ENCODE measurements at places on chromosomes 3 and 15. TPM values are rescaled to one million over a fixed set of nuclear protein-coding genes. Genes with fewer than 3 reads are reported as not detected.

DNA sequence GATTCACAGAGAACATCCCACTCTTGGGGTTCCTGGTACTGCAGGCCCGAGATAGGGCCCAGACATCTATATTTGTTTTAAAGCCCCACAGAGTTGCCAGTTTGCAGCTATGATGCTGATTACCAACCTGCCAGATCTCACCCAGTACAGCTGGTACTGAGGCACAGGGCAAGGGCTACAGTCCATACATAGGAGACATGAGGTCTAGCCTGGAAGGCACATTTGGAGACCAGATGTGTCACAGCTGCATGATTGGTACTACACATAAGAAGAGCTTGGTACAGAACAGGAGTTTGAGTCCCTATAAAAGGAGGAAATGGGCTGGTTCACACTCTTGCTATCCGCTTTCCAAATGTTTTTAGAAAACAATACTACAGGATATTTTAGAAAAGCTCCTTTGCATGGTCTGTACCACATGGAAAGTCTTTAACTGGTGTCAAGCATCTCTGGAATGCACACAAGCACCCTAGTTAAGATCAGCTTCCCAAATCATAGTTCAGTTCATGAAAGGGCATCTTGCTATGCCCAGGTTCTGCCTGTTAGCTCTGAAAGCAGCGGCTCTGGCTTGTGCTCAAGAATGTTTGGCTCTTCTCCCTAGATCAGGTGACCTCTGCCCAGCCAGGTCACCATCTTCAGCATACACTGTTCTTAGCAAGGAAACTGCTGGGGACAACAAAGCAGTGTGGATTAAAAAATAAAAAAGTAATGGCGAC is 20.6 kb downstream of the MTMR14 start:
- H3K4me3 ChIP-seq, result no peak overlapping the region
- no peak overlapping the region for H3K27ac ChIP-seq
- no peaks in the 10 kb centered on the region for H3K27me3 ChIP-seq
- DNase-seq, result no peak

GRCh38 chr3:23711916-23712494 is 93.8 kb upstream of the UBE2E1 start:
- H3K4me1 ChIP-seq, result peaks cover 26% of the 10 kb centered on the region
- DNase-seq, result no peak
- no peak overlapping the region for H3K27ac ChIP-seq
- no peaks in the 10 kb centered on the region for H3K36me3 ChIP-seq

DNA sequence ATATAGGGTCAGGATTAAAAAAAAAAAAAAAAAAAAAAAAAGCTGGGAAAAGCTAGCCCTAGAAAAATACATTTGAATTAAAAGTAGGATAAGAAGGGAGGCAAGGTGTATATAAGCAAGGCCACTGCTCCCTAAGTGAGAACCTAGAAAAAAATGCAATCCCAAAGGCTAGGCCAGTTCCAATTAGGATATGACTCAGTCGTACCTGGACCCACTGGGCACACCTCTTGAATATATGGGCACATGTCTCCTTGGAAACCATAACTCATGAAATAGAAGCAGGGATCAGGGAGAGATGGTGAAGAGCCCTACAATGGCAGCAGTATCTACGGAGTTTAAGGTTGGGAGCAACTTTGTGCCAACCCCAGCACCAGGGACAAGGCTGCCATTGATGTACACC is 314.1 kb upstream of the IL12A start:
- no peaks in the 10 kb centered on the region for H3K36me3 ChIP-seq
- H3K27me3 ChIP-seq, result no peaks in the 10 kb centered on the region
- no peak overlapping the region for H3K27ac ChIP-seq
- DNase-seq, result no peak
- H3K4me1 ChIP-seq, result no peaks in the 10 kb centered on the region

The USP50 gene
- not detected for total RNA-seq

The FRMD4B gene
- 27.1 TPM for total RNA-seq

DNA sequence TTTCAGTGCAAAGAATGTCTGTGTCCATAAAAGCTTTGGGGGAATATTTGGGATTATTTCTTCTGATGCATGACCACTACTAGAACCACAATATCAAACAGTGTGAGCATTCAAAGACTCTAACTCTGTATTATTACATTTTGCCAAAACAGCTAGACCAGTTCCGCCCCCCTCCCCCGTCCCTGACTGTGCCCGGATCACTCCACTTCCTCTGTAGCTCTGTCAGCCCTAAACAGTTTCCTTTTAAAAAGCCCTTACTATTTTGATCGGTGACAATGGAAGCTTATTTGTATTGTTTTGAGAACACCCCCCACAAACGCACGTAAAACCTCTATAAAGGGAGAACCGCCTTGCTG is 36.6 kb upstream of the EPHB3 start:
- H3K4me3 ChIP-seq, result peak overlapping the region; percentile 77
- peak overlapping the region; percentile 27 for H3K27ac ChIP-seq
- H3K4me1 ChIP-seq, result peaks cover 3% of the 10 kb centered on the region
- DNase-seq, result no peak

The UMPS gene
- total RNA-seq, result 42.0 TPM

The ACKR4 gene
- total RNA-seq, result not detected

The PATL2 gene
- 19.1 TPM for total RNA-seq

The CD96 gene
- total RNA-seq, result 152 TPM

- no peaks in the 10 kb centered on the region for H3K36me3 ChIP-seq
- peaks cover 13% of the 10 kb centered on the region for H3K4me1 ChIP-seq
- DNase-seq, result peak; percentile 69
- H3K27ac ChIP-seq, result peak overlapping the region; percentile 84
- no peaks in the 10 kb centered on the region for H3K27me3 ChIP-seq
These were observed 30.6 kb downstream of the SLC28A1 start for GRCh38 chr15:84914909-84915605.

- H3K36me3 ChIP-seq, result no peaks in the 10 kb centered on the region
- no peak overlapping the region for H3K27ac ChIP-seq
- DNase-seq, result no peak
- H3K27me3 ChIP-seq, result peaks cover 2% of the 10 kb centered on the region
- H3K4me3 ChIP-seq, result no peak overlapping the region
- no peaks in the 10 kb centered on the region for H3K4me1 ChIP-seq
These were observed 282.5 kb upstream of the TRIM42 start for GRCh38 chr3:140395134-140396075.

DNA sequence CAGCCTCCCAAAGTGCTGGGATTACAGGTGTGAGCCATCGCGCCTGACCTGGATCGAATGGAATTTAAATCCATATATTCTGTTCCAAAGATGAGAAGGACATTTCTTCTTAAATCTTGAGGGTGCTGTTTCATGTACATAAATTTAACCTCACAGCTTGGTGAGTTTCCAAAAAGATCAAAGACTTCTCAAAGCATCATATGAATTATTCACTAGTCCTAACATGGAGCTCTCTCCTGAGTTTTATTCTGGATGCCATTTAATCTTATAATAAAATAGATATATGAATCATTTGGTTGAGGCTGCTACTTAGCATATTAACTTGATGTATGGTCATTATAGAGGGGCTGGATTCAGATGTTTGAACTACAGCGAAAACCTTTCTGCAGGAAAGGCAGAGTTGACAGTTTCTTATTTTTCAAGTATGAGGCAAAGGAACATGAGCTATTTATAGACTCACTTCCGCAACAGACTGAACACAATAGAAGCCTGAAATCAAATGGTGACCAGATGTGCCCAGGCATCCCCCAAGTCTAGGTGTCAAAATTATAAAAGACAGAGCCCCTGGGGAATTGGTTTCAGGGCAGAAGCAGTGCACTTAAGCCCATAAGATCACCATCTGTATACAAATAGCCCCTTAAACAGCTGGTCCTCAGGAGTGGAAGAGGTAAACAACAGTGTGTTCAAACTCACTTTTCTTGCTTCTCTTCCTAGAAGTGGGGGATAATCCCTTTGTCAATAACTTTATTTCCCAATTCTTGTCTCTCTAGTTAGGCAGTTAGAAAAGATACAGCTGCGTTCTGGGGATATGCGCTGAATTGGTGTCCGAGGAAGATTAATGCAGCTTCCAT is 29.7 kb downstream of the STARD9 start:
- DNase-seq, result no peak
- no peaks in the 10 kb centered on the region for H3K36me3 ChIP-seq
- peak overlapping the region; percentile 68 for H3K27ac ChIP-seq
- H3K4me1 ChIP-seq, result peaks cover 54% of the 10 kb centered on the region
- H3K27me3 ChIP-seq, result no peaks in the 10 kb centered on the region

DNA sequence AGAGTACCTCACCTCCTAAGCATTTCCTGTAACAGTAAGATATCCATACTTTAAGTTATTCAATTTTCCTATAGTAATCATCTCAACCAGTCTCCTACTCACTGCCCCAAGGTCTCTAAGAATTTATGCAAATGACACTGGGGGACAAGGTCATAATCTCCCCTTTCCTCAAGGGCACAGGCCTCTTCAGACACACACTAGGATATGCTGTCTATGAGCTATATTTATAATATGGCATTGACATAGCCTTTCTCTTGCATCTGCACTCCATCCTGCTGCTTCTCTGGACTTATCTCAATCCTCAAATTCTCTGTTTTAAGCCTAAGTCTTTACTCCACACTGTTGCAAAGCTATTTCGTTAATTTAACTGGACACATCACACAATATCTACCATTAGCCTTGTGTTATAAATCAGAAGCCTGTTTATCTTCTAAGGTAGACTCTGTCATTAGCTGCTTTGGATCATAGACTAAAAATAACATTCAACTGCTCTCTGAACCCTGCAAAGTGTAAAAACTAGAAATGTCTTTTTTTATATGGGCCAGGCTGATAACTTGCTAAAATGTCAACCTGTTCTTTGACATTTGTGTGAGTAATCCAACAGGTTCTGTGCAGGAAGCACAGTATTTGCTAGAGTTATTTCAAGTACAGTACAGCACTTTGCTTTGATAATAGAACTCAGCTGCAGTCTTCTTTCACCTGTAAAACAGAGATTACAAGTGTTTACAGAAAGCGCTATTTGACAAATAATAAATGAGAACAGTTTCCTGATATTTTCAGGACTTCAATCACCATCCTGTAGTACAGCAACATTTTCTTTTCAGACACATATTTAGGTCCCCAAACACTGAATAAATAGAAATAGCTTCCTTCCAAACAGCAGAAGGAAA is 17.8 kb upstream of the SEC62 start:
- H3K27me3 ChIP-seq, result peaks cover 23% of the 10 kb centered on the region
- H3K36me3 ChIP-seq, result no peaks in the 10 kb centered on the region
- H3K4me3 ChIP-seq, result no peak overlapping the region
- no peak for DNase-seq
- no peak overlapping the region for H3K27ac ChIP-seq

- no peaks in the 10 kb centered on the region for H3K27me3 ChIP-seq
- no peak overlapping the region for H3K27ac ChIP-seq
- DNase-seq, result no peak
- H3K4me1 ChIP-seq, result peaks cover 4% of the 10 kb centered on the region
These were observed 113.2 kb downstream of the PPP2R3A start for GRCh38 chr3:136078421-136079364.

- DNase-seq, result no peak
- H3K36me3 ChIP-seq, result no peaks in the 10 kb centered on the region
- peak overlapping the region; percentile 98 for H3K27ac ChIP-seq
- H3K4me3 ChIP-seq, result peak overlapping the region; percentile 86
- peaks cover 47% of the 10 kb centered on the region for H3K4me1 ChIP-seq
These were observed 1.7 kb upstream of the IFT57 start for GRCh38 chr3:108223928-108224327.

The CPN2 gene
- not detected for total RNA-seq

- H3K4me1 ChIP-seq, result peaks cover 27% of the 10 kb centered on the region
- no peak overlapping the region for H3K27ac ChIP-seq
- H3K27me3 ChIP-seq, result no peaks in the 10 kb centered on the region
- peak; percentile 72 for DNase-seq
- H3K36me3 ChIP-seq, result no peaks in the 10 kb centered on the region
These were observed 33.5 kb downstream of the MYL3 start for GRCh38 chr3:46829699-46830208.

The MTMR10 gene
- total RNA-seq, result 21.5 TPM

DNA sequence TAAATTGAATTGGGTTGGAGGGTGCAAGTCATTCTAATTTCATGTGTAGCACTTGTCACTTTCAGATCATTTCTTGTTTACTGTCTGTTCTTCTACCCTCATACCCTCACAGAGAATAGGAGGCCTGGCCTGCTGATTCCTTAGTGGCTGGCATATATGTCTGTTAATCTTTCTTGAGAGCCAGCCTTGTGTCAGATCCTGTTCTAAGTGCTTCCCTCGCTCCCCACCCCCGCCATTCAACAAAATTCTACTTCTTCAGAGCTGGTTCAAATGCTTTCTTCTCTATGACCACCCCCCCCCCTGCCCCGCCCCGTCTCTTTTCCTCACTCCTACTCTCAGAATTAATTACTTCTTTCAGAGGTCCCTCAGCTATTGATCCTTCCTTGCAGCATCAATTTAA is 1.5 kb upstream of the U2SURP start:
- no peak for DNase-seq
- peaks cover 6% of the 10 kb centered on the region for H3K36me3 ChIP-seq
- peak overlapping the region; percentile 98 for H3K4me3 ChIP-seq

The PGBD4 gene
- 3.4 TPM for total RNA-seq

GRCh38 chr3:139319428-139320402 is 24.1 kb upstream of the MRPS22 start:
- H3K4me1 ChIP-seq, result no peaks in the 10 kb centered on the region
- peaks cover 31% of the 10 kb centered on the region for H3K27me3 ChIP-seq
- peak; percentile 51 for DNase-seq
- no peak overlapping the region for H3K27ac ChIP-seq

DNA sequence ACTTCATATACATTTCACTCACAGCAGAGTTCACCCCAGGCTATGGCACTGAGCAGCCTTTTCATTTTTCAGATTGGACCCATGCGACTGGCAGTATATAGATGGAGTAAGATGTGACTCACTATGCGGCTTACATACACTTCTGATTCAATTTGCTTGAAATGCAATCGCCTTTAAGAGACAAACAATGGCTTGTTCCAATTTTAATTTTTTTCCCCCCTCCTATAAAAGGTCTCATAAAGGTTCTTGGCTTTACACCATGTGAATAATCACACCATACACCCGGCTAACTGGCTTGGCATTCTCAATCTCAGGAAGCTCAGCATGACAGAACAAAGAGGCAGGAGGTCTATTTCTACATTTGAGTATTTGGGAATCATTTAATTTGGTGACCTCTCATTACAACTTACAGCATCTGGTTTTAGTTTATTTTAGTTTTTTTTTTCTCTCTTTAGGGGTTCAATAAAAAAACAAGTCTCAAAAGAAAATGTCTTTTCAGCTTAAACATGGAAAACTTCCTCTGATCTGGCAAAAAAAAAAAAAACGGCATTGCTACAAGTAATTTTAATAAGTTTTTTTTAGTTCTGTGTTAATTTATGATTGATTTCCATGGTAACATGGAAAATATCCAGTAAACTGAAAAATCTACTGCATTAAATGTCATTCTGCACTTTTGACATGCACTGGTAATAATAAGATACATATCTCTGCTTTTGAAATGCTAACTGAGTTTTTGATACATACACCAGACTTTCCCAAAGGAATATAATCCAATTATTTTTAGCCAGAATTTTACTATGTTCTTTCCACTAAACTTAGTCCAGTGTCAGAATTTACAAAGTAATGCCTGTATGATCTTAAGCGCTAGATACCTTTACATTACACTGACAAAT is 38.8 kb downstream of the GADL1 start:
- DNase-seq, result no peak
- H3K36me3 ChIP-seq, result no peaks in the 10 kb centered on the region
- H3K27me3 ChIP-seq, result peaks cover 7% of the 10 kb centered on the region
- H3K27ac ChIP-seq, result no peak overlapping the region

Data from natural killer cell treated with Interleukin-12 subunit alpha and Interleukin-12 subunit beta and Interleukin-15 and Interleukin-18, amount 100 ng/mL, for 72 hours (primary cell).